AG08395 (cell line): ENCODE measurements at places on chromosomes 6 and 20.
A peak's percentile ranks its signal among the peaks of the same experiment; 100 is the strongest.

DNA sequence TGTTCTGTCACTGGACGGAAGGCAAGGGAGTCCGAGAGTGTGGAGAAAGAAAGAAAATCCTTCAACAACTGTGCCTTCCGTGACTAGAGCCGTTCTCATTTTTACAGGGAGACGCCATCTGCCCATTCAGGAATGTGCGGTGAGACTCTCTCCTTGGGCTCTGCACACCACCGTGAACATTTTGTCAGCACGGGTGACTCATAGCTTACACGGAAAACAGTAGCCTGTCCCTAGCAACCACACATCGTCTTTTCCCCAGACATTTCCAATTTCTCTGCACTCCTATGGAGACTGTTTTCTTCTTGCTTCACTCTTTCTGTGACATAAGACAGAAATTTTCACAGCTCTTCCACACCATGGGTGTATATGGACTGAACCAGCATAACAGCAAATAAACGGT, 55.1 kb downstream of the TBXT start:
- DNase-seq, result peak; percentile 95

DNA sequence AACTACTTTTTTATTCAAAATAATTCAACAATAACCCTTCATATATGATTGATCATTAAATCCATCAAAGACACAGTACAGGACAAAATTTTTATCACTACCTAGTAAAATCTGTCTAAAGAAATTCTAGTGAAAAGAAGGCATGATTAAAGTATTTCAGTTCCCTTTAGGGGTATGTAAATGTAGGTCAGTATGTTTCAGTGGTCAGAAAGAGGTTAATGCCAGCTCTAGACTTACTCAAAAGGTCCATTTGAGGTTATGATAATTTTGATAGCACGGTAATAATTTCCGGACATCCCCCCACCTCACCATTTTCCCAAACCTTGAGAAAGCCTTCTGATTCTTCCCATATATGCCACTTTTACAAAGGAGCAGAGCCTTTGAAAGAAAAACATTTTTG, 193.5 kb upstream of the ID4 start:
- DNase-seq, result no peak

DNA sequence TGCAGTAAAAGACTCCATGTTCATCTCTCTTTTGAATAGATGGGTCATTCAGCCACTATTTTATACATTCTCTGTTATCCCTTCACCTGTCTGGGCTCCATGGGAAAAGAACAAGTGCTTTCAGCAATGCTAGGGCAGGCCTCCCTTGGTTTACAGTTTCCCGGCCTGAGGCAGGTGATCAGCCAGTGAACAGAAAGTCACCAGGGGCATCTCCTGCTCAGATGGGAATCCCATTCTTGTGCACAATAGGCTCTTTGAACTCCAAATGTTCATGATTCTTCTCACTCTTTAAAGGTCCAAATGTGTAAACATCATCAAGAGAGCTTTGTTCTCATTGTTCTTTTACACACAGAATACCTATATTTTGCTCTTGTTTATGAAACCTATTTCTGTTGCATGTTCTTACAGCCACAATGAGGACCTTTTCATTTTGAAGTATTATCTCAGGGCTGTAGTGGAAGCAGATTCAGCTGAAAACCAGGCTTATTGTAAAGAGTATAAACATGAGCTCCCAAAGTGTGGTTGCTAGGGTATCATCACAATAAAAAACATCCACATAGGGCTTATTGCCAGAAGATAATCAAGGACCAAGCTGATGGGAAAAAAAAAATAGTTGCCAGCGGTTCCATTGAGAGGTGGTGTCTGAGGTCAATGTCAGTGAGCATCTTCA, 267.1 kb upstream of the SGK1 start:
- no peak for DNase-seq

GRCh38 chr6:30828027-30828962, 56.0 kb upstream of the DDR1 start:
- peak; percentile 92 for DNase-seq

DNA sequence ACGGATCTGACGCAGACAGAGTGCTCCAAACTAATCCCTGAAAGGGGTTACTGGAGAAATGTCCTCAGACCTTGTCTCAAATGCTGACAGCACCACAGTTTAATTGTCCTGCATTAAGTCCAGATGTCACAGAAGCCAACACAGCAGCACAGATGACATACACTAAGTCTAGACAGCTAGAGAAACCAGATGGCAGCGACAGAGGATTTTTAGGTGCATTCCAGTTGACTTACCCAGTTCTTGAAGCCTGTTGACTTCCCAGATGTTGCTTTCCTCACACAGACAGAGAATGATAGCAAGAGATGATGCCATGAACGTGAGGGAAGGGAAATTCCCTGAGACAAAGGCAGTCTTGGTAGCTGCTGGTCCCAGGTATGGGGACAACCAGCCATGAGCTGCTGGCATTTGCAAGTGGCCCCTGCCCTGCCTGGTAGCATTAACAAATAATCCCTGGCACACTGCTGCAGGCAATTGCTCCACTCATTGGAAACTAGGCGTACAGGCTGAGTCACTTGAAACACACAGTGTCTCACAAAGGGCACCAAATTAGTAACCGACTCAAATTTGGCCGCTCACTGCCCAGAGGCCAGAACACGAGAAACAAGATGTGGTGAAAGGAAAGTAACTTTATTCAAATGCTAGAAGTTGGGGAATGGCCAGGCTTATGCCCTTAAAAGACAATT, 52.2 kb downstream of the ADGB start:
- DNase-seq, result peak; percentile 61

- no peak for DNase-seq
These were observed 18.7 kb downstream of the TGM6 start for GRCh38 chr20:2399390-2399789.

DNA sequence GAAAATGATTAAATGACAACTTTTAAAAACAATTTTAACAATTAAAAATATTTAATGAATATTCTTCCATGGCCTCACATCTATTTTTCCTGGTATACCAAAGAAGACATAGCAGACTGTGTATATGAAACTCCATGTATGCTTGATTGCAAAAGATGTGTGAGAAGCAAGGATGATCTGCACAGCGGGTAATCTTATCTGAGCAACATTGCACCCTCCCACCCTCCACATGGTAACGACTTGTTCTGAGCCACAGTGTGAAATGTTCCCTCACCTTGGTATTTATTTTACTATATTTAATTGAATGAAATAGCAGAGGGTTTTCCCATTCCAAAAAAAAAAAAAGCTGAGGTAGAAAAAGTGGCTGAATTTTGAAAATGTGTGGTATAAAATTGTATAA, 204.4 kb downstream of the SYNE1 start:
- no peak for DNase-seq

- peak; percentile 86 for DNase-seq
These were observed 19.3 kb upstream of the RNGTT start for GRCh38 chr6:88982720-88983119.

- no peak for DNase-seq
These were observed 447.1 kb downstream of the QKI start for GRCh38 chr6:163861627-163862026.

GRCh38 chr6:14373648-14374437, 256.3 kb downstream of the CD83 start:
- DNase-seq, result no peak

DNA sequence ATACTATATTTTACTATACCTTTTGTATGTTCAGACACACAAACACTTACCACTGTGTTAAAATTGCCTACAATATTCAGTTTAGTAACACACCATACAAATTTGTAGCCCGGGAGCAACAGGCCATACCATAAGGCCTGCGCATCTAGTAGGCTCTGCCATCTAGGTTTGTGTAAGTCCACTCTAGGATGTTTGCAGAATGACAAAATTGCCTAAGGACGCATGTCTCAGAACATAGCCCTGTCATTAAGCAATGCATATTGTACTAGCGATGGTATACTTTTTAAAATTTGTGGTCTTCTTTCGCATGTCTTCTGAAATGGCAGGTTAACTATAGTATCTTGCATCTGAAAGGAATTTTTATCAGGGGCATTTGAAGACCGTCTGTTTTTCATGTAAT, 26.6 kb upstream of the MAP7 start:
- DNase-seq, result no peak

GRCh38 chr6:98640366-98640765, 194.0 kb upstream of the POU3F2 start:
- DNase-seq, result no peak

GRCh38 chr6:1903780-1904465, 294.2 kb downstream of the FOXC1 start:
- no peak for DNase-seq

DNA sequence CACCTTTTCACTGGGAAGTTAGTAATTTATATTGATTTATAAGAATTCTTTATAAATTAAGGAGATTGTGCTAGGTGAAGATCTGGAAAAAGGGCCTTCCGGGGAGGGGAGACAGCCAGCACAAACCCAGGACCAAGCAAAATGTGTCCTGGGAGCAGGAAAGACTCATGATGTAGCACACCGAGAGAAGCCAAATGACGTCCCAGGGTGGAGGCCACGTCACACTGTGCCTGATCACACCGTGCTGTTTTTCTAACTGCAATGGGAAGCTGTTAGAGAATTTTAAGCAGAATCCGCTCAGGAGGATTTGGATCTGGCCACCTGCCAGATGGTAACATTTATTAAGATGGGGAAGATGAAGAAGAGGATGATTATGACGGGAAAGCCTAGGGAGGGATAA, 72.7 kb upstream of the AKAP12 start:
- no peak for DNase-seq

- no peak for DNase-seq
These were observed 78.5 kb downstream of the CBFA2T2 start for GRCh38 chr20:33568378-33568777.
